ENCODE measurements at places on chromosomes 3 and 15.

GRCh38 chr15:65611888-65612615, 1.1 kb upstream of the INTS14 start:
- no peak for DNase-seq

DNA sequence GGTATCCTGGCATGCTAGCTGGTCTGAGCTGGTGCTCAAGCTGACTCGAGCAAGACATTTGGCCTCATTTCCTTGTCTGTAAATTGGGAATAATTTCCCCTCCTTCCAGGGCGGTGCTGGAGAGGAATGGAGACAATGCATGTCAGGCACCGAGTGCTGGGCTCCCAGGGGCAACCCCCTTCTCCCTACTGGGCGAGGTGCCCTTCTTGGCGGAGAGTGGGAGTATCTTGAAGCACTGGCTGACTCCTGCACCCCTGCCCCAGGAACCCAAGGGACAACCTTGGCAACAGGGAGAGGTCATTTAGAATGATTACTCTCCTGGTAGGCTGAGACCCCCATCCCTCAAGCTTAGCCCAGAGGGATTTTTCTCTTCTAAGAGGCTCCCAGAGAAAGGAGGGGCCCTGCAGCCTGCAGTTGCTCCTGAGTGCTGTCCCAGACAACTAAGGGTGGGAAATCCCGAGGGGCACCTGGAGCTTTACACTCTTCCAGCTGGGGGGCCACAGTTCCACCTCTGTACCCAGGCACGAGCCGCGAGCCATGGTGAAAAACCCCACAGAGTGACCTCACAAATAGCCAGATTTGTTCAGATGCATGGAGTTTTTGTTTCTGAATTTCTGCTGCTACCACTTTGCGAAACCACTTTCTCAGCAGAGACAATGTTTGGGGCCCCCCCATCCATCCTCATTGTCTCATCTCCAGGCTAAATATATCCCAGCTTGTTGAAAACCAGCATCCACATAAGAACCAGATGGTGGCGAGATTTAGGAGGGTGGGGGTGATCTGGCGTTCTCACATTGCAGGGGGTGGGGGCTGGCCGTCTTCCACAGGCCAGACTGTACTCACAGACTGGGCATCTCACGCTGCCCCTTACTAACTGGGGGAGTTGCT, 44.8 kb downstream of the ABTB1 start:
- DNase-seq, result no peak

GRCh38 chr3:71428841-71429596, 154.5 kb downstream of the FOXP1 start:
- peak; percentile 4 for DNase-seq

- no peak for DNase-seq
These were observed 75.6 kb downstream of the LINGO1 start for GRCh38 chr15:77557144-77557543.

- DNase-seq, result no peak
These were observed 140.5 kb downstream of the SEMA6D start for GRCh38 chr15:47857776-47858167.

DNA sequence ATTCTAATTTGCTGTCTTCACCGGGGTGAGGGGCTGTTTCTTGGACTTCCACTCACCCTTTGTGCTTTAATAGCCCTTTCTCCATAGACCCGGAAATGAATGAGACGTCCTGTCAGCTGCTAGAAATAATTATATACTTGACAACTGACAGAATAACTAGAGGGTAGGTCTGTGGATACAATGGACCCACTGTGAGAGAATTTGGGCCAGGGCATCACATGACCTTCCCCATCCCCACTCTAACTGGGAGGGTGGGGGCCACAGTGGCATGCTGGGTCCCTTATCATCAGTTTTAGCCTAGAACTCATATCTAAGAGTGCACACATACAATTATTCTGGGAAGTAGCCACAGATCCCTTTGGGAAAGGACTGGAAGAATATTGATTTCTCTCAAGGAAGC, 25.9 kb upstream of the MINAR1 start:
- DNase-seq, result no peak

- no peak for DNase-seq
These were observed 329.5 kb upstream of the CTDSPL start for GRCh38 chr3:37532168-37532567.

DNA sequence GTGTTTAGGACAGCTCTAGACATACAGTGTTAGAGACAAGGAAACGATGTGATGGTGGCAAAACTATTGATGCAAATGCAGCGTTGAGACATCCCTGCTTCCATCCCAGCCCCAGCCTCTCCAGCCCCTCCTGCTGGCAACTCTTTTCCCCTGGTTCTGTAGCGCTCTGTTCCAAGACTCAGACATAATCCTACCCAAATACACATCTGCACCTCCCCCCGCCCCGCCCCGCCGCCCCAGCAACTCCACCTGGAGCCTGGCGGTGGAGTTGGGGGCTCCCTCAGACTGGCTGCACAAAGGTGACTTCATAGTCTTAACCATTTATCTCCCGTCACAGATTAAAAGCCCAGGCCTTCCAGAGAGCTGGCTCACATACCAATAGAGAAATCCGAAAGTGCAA, 7.2 kb upstream of the SEC22A start:
- no peak for DNase-seq

DNA sequence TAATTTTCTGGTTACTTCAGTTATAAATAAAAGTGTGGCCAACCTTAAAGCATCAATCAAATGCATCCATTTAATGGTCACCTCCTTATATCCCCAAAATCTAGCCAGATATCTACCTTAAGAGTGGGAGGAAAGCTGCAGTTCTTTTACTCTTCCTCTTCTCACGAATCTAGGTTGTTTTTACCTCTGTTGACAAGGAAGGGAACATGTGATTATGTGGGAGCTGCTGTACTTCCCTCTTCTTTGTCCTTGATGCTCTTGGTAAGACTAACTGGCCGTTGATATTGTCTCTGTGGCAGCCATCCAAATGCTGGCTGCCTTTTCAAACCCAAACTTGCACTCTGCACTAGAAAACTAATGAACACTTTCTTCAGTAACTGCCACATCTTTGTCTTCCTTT, 275.3 kb upstream of the CADM2 start:
- no peak for DNase-seq

DNA sequence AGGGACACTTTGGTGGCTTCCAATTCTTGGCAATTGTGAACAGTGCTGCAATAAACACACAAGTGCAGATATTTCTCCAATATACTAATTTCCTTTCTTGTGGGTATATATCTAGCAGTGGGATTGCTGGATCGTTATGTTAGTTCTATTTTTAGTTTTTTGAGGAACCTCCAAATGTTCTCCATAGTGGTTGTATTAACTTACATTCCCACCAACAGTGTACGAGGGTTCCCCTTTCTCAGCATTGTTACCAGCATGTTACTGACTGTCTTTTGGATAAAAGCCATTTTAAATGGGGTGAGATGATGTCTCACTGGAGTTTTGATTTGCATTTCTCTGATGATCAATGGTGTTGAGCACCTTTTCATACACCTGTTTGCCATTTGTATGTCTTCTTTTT, 92.8 kb downstream of the DAPK2 start:
- no peak for DNase-seq

DNA sequence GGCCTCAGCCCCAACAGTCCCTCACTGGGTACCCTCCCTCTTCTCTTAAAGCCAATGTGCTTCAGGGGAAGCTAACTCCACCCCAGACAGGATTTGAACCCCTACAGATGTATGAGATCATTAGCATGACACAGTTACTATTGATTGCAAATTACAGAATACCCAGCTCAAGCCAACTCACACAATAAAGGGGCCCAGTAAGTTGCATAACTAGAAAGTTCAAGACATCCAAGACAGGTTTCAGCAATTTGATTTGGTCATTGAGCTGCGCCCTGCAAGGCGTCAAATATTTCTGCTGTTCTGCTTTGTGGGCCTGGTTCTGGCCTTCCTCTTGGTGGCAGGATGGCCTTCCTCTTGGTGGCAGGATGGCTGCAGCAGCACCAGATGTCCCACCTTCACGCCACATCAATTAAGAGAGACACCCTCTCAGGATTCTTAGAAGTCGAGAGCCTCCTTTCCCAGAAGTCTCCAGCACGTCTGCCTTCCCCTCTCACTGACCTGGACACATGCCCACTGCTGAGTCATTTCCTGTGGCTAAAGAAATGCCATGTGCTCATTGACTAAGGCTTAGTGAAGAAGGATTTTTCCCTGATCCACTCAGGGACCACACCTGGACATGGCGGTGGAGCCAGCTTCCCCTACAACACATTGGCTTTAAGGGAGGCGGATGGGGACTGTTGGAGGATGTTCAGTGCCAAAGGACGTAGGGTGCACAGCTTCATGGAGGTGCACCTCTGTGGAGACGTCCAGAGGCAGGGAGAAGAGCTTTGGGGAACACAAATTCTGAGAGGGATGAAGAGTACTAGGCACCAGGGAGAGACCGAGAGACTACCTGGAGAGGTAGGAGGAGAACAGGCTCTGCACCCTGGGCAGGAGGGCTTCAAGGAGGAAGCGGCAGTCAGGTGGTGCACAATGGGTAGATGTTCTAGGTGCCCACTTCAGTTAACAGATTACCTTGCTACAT, 49.1 kb downstream of the DNASE1L3 start:
- no peak for DNase-seq

DNA sequence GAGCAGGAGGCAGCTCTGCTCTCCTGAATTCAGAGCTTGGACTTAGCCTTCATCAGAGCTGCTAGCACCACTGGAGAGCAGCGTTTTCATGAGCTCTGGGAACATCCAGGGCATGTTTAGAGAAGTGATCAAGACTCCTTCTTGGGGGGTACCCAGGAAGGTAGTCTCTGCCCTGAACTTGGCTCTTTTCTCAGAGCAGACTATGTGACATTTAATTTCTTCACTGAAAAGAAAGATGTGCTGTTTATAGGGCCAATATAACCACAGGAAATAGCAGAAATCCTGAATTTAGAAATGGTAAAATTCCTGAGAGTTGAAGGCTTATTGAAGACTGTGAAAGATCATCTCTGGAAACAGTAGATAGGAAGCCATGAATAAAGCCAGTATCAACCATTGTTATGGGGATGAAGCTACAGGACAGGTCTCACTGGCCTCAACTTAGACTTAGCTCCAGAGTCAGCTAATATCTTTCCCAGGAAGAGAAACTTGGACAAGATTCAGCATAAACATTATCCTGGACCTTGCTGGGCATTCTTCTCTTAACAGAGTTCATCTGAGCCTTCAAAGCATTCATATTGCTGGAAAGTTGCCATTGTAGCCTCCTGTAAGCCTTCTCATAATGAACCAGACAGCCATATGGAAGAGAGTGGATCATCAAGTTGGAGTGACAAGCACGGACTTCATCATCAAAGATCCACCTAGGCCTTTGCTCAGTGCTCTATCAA, 386.6 kb upstream of the THBS1 start:
- DNase-seq, result no peak

GRCh38 chr3:154954757-154955156, 125.4 kb upstream of the MME start:
- DNase-seq, result no peak

DNA sequence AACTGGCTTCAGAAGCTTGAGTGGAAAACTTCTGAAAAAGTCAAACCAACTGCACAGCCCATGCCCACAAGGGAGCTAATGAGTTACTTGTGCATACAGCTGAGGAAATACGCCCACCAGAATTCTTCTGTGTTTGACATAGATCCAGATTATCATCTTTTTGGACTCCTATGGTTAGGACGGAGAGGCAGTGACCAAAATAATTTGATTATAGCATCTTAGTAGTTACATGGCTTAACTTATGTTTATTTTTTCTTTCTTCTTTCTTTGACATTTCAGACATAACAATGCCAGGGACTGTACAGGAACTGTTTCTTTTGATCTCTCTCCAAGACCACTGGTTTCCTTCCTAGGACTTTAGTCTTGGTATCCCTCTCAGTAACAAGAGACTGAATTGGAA, 246.1 kb upstream of the RASGRP1 start:
- DNase-seq, result no peak

GRCh38 chr3:100003609-100004503, 110.4 kb downstream of the FILIP1L start:
- no peak for DNase-seq

DNA sequence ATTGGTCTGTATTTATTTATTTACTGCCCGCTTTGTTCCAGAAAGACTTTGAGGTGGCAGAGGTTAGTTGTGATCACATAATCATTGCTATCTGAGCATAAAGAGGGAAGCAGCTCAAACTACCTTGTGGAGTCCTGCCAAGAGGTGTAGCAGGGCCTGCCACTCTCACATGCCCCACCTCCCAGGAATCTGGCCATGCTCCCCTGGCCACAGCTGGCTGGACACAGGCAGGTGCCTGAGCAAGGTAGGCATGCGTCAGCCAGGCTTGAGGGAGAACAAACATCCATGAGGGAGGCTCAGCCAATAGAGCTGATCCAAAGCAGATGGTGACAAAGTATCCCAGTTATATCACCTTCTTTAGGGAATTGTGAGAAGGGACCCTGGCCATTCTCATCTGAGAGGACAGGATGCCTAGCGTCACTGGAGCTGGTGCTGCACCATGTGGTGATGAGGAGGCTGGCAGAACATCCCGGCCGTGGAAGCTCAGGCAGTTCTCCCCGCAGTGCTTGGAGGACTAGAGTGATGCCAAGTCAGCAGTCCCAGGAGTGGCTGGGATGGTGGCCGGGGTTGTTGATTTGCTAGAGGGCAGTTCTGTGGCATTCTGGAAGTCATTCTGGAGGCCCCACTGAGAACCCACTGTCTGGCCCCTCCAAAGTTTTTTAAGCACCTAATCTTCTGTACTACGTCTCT, 6.8 kb upstream of the POLG start:
- no peak for DNase-seq

GRCh38 chr15:40929660-40930429, 705 bp downstream of the DLL4 start:
- no peak for DNase-seq

DNA sequence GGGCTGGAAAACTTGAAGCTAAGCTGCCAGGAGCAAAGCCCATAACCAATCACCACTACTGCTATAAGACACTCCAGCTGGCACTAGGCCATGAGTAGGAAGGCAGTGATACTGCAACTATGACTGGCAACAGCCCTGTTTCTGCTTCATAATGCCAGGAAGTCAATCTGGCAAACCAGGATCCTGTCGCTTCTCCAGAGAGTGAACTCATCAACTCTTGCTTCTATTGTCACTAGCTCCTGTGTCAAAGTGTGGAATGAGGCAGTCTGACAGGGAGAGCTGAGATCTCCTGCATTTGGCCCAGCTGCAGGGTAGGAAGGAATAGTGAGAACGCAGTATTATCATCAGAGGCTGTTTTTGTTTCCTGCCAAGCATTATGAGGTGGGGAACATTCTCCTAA, 105.3 kb downstream of the CTNNB1 start:
- DNase-seq, result no peak

DNA sequence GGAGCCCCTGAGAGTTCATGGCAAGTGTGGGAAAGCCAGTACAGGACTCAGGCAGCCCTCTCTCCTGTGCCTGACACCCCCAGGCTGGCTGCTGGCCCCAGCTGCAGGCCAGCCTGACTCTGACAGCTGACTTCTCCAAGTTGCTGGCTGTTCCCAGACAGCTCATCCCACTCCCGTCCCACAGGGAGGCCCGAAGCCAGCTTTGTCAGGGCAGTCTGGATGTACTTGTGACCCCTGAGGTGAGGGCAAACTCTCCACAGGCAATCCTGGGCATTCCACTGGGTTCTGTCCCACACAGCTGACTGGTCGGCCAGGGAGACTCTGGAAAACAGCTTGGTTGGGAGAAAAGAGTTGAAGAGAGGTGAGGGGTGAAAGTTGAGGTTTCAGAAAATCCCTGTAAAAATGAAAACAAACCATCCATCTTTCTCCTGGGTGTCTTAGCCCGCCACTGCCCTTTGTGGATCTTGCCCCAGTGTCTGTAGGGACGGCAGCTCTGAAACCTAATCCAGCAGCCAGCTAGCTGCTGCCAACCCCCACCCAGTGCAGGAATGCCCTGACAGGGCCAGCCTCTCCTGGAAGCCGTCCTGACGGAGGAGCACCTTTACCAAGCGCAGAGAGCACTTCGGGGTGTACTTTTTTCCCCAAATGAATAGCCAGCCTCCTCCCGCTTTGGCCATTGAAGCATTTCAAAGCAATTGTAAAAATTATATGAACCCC, 87.9 kb downstream of the DNAJB8 start:
- DNase-seq, result no peak
